GM04503 (cell line): ENCODE measurements at places on chromosomes 6 and 20.
A peak's percentile ranks its signal among the peaks of the same experiment; 100 is the strongest.

GRCh38 chr20:54137115-54137514 lies 36.7 kb downstream of the CYP24A1 start:
- DNase-seq: no peak

GRCh38 chr6:26187981-26188635 lies 100.9 kb downstream of the HFE start:
- no peak for DNase-seq

DNA sequence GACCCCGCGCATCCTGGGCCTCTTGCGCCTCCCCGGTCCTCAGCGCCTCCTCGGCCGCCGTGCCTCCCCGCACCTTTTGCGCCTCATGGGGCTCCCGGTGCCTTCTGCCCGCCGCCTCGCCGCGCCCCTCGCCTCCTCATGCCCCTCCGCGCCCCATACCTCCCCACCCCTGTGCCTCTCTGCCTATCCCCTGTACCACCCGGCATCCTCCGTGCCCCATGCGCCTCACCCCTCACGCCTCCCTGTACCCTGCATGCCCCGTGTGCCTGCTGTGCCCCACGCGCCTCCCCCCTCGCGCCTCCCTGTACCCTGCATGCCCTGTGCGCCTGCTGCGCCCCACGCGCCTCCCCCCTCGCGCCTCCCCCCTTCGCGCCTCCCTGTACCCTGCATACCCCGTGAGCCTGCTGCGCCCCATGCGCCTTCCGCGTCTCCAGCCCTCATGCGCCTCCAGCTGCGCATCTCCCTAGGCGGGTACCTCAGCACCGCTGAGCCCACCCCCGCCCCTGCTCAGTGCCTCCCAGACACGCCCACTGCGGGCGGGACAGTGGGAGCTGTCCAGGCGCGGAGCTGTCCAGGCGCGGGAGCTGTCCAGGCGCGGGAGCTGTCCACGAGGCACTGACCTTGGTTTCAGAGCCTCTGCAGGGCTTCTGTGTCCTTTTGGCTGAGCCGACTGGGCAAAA lies 37.1 kb downstream of the IGF2R start:
- DNase-seq: no peak

GRCh38 chr6:3396503-3397180 lies 60.2 kb downstream of the SLC22A23 start:
- DNase-seq: no peak

- no peak for DNase-seq
Measured at GRCh38 chr20:20525214-20525613, 157.3 kb downstream of the INSM1 start.

DNA sequence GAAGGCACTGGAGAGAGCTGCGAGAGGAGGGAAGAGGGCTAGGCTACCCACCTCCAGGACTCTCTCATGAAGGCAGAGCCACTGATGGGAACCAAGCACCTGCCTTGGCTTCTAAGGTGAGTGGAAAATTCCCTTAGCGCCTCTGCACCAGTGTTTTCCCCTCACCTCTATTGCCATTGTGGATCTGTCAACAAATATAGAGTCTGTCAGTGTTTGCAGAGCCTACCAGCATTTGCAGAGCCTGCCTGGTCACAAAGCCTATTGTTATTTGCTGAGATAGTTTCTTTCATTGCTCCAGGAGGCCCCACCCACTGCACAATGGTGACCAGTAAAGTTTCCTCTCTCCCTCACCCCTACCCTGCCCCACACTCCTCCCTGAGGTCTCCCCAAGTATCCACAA lies 141.9 kb downstream of the MRPL14 start:
- no peak for DNase-seq

DNA sequence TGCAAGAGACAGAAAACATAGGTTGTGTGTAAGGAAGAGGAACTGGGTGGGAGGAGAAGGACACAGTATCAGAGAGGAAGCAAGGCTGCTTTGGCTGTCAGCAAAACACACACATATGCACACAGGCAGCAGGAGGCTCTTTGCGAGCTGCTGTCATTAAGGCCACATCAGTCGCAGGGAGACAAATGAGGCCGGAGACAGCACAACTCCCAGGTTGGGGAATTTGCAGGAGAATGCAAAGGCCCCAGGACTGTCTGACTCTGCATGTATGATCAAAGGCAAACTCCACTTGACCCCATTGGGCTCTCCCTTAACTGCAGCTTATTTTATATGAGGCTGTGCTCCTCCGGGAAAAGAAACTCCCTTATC lies 35.3 kb downstream of the METTL24 start:
- no peak for DNase-seq

GRCh38 chr6:165229216-165229615 lies 80.2 kb downstream of the C6orf118 start:
- DNase-seq: no peak

DNA sequence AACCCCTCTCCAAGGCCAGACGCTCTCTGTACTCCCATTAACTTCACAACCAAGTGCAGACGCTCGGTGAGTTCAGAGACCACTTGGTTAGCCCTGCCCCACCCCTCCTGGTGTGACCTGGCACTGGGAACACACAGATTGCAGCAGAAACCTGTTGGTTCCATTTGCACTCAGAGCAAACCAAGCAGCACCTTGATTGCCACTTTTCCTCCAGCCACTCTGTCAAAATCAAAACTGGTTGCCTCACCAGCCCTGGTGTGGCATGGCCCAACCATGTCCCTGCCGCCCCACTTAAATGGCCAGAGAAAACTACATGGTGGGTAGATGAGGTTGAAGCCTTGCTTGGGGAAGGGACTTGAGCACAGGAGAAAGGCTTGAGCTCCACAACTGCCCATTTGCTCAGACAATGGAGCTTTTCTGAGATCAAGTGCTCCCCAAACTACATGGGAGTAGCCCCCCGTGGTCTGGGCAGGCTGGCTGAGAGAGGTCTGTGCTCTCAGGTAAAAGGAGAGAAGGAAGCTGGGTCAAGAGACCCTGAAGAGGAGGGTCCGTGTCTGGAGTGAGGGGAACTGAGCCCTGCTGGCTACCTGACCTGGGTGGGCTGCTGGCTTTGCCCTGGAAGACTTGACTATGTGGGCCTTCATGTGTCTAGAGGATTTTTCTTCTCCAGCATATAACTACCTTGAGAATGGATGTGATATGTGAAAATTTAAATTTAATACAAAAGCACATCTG lies 43.4 kb downstream of the PLCG1 start:
- no peak for DNase-seq

- DNase-seq: no peak
Measured at GRCh38 chr6:57423468-57423867, 106.0 kb downstream of the PRIM2 start.

DNA sequence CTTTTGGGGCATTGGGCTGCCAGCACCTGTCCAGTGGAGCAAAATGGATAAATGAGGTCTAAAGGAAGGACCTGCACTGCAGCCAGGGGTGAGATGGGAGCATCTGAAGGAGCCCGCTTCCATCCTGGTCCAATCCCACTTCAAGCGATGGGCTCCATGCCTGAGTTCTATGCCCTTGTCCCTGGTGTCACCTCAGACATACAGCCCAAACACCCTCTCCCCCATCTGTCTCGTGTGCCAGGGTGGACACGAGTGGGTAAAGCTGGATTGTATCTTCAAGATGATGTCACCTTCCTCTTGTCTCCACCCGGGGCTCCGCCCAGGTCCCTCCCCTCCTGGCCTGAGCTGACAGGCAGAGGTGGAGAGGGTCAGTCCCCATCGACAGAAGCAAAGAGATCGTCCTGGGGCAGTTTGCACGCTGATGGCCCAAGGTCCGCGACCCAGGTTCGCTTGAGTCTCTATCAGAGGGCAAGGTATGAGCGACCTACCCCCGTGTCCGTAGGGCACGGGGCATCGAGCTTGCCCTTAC lies 544 bp downstream of the SMIM29 start:
- no peak for DNase-seq

GRCh38 chr6:32689531-32690501 lies 23.4 kb upstream of the HLA-DQB1 start:
- no peak for DNase-seq

GRCh38 chr6:10643201-10643651 lies 51.2 kb downstream of the C6orf52 start:
- DNase-seq: no peak

- no peak for DNase-seq
Measured at GRCh38 chr20:44888226-44889103, 3.0 kb downstream of the YWHAB start.

GRCh38 chr20:32966382-32966781 lies 37.9 kb downstream of the SUN5 start:
- no peak for DNase-seq

DNA sequence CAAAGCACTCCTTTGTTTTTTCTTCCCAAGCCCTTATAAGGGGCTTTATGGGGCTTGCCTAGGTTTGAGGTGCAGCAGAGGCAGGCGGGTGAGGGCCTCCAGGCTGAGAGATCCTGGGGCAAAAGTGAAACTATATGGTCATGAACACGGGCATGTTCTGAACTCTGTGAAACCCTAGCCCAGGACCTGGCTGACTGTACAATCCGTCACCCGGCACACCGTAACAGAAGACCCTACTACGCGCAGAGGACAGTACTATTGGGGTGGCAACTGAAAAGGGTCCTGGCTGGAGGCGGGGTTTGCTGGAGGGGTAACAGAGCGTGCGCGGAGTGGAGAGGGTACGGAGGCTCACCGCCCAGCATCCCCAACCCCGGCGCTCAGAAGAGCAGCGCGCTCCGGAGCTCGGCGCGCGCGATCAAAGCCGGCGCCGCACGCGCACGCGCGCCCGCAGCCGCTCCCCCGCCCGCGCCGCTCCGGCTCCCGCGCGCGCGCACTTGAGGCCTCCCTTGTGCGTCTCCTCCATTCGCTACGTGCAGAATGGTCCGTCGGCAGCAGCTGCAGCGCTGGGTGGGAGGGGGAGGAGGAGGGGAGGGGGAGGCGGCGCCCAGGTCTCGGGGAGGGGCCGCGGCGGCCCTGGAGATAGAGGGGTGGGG lies 54.2 kb downstream of the MRPL14 start:
- no peak for DNase-seq

DNA sequence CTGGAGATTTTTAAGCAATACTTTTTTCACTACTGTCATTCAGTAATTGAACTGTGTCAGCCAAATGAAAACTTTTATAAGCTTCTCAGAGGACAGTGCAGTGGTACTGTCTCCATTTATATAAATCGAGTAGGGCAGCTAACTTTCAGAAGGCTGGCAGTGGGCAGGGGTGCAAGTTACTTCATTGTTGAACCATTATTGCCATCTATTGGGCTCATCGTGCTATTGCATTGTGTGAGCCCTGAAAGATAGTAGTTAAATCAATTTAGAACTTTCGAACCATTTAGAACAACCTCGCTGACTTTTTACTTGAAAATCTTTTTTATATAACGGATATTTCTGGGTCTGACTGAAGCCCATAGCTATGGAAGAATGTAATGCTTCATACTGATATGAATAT lies 347.8 kb upstream of the PLCB4 start:
- DNase-seq: no peak

DNA sequence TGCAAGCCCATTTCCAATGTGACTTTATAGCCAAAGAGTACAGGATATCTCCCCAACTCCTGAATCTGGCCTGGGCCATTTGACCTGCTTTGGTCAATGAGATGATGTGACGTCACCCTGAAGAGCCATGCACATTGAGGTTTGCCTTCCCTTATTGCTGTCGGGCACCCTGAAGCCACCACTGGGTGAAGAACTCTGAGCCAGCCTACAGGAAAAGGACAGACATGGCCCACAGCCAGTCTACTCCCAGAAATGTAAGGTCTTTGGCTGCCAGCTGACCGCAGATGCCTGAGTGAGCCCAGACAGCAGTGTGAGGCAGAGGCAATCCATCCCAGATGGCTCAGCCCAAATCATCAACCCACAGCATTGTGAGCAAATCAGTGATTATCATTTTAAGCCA lies 3.7 kb upstream of the SYNDIG1 start:
- peak; percentile 17 for DNase-seq

DNA sequence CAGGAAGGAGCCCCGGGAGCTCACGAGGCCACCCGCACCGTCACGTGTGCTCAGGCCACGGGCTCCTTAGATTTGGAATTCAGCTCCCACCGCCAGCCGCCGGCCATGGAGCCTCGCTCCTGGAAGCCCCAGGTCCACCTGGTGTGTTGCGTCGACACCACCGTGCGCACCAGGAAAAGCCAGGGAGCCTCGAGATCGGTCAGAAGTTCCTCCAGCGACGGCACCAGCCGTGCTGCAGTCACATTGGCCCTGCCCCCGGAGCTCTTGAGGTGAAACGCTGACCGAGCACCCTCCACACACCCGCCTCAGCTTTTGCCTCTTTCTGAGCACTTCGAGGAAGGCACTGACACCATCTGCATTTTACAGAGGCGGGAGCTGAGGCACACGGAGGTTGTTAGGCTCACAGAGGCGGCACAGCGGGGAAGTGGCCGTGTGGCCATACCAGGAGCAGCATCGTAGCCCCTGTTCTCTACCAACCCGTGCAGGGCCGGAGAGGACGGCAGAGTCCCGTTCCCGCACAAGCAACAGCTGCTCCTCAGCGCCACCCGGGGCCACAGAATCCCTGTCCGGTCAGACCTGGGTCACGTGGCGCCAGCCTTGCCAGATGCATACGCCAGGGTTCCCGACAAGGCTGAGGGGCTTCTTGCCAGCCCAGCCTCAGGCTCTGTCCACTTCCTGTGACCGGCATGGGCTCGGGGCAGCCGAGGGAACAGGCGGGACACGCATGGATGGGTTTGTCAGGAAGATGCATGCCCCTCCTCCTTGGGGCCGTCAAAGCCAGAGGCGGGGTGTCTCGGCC lies 7.6 kb downstream of the NKAIN4 start:
- DNase-seq: no peak
